Placental pericyte (primary cell): ENCODE measurements at places on chromosomes 2 and 18. TPM values are rescaled to one million over a fixed set of nuclear protein-coding genes. Genes with fewer than 3 reads are reported as not detected.

SMYD5 gene
- 24.3 and 29.5 TPM in 2 replicates for total RNA-seq

FAM228A gene
- total RNA-seq = 0.14 and 1.5 TPM in 2 replicates

NPHP1 gene
- 2.4 and 3.3 TPM in 2 replicates for total RNA-seq

ERBB4 gene
- total RNA-seq = 0.14 TPM in 1 of 2 replicates, not detected in the other

GAREM2 gene
- 1.3 TPM in 2 replicates for total RNA-seq

RIT2 gene
- not detected in 2 replicates for total RNA-seq

CRYGD gene
- not detected in 2 replicates for total RNA-seq

TMEM150A gene
- 14.6 and 17.7 TPM in 2 replicates for total RNA-seq

NDUFAF7 gene
- total RNA-seq = 11.2 and 12.5 TPM in 2 replicates
